ENCODE measurements at places on chromosomes 2 and 18.

- no peak for DNase-seq
These were observed 191.6 kb downstream of the TTC32 start for GRCh38 chr2:19710230-19710629.

- no peak for DNase-seq
These were observed 220.6 kb downstream of the SLC4A10 start for GRCh38 chr2:161844822-161845221.

DNA sequence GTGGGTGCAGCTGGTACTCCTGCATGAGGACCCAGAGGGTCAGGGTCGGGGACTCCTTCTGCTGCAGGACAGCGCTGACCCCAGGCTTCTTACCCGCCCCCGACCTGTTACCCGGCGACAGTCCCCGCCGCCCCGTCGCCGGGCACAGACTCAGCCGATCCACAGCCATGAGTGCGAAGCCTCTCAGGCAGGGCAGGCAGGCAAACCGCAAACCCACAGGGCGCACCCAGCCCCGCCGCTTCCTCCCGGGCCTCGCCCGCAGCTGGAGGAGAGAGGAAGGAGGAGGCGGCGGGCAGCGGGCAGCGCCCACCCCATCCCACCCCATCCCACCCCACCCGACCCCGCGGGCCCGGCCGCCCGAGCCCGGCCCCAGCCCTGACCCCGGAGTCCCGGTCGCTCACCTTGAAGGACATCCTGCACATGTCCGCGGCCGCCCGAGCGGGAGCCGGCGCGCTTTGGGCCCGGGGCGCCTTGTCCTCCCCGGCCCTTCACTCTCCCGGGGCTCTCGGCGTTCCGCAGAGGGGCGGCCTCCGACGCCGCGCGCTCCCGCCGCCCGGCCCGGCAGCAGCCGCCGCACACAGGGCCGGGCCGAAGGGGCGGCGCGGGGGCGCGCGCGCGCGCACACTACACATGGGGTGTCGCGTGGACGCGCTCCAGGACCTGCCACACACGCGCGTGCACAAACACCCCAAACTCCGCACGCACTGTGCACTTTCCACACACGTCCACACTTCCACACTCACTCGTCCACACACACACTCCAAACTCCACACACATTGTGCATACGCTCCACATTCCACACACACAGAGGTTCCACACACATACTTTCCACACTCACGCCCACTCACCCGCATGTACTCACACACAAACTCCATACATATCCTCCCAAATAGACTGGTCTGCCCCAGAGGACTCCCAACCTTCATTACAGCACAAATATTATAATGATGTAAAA lies at the start of gene ANKRD29:
TSS of gene ANKRD29 (minus strand) at position 603 of the 955 bp plus-strand sequence. CDS start at position 422, 181 bp downstream.
- peak; percentile 50 for DNase-seq

DNA sequence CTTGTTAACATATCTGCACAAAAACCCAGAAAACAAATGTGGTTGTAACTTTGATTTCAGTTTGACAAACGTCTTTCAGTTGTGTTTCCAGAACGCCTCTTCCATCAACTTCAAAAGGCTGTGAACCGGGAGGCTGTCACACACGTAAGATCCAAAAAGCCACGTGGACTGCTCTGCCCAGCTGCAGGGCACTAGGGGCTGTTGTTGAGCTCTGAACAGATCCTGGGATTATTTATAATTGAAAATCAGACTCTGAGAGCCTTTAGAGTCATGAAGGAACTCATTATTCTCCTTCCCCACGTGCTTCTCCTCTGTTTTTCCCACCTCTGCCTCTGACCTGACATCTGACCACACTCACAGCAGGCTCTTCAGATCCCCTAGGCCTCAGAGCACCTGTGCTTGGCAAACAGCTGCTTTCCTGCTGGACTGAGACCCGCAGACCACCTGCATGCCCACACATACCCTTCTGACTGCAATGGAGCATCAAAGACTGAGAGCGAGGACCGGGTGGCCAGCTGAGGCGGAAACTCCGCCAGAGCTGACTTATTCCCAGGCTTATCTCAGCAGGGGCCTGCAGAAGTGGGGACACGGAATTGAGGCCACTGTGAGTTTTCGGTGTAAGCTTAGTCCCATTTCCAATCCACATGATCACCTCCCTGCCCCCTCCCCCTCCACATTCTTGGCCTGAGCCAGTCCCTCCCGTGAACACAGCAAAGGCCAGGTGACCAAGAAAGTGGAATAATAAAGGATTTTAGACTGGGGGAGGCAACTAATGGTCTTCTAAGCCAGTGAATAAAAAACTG lies 114.8 kb downstream of the ATL2 start:
- no peak for DNase-seq

- DNase-seq, result no peak
These were observed 60.8 kb upstream of the DNMT3A start for GRCh38 chr2:25402477-25402876.

DNA sequence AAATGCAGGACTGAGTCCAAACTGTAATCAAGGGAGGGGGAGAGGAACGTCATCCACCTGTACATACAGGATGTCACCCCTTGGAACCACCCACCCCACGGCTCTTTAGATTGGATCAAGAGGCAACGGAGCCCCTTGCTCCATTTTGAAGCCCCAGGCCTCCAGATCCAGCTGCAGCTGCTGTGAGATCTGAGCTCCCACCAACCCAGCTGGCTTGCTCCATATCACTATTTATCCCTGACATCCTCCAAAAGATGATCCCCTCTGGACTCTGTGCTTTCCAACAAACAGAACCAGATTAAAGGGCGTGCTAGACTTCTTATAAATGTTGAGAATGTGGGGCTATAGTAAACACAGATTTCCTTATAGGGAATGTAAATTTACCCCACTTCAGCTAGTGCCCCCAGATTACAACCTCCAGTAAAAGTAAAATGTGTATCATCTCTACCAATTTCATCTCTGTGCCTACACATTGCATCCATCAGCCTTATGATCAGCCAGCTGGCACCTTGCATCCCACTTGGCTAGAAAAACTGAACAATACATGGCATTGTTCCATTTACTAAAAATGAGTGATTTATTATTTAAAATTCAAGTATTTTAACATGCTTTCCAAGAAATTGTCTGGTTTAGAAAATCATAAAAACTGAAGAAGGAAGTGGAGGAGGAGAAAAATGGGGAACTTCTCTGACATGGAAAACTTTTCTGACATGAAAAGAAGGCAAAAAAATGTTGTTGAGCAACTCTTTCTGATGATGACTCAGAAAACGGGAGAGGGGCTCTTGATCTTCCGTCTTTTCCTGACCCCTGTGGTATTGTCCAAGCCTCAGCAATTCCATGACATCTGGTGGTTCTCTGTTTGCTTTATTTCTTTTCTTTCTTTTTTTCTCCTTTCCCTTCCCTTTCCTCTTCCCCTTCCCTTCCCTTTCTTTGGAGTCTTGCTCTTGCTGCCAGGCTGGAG lies 262.6 kb upstream of the THUMPD2 start:
- no peak for DNase-seq

DNA sequence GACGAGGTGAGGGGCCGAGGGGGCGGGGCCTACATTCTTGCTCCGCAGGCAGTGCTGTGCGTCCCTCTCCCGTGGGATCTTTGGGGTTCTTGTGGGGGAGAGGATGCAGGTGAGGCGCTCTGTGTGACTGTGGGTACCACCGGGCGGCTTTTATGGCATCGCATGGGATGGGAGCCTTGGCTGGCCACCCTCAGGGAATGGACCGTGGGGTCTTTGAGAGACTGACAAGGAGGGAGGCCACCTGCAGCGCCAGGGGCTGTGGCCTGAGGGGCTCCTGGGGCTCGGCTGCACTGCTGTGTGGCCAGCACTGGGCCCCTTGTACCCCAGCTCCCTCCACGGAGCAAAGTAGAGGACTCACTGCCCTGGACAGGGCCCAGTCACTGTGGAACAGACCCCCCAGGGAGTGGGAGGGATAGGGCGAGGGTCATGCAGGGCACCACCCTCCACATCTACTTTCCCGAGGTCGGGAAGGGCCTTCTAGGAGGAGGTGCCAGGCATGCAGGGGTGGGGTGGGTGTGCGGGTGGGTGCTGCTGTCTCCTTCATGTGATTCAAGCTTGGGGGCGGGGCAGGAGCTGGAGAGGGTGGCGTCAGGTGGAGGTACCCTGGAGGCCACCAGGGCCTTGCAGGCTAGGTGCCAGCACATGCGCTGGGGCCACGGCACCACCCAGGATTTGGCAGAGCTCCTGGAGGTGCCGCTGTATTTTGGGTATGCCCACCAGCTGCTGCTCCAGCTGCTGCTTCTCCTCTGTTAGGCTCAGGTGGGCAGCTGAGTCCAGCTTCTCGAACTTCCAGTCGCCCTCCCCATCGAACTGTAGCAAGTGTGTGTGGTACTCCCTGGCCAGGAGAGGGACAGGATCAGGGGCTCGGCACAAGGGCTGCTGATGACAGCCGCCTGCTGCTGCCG lies 1072.4 kb downstream of the RPIA start:
- no peak for DNase-seq

GRCh38 chr2:150374492-150374891 lies 113.0 kb downstream of the RND3 start:
- no peak for DNase-seq

GRCh38 chr2:217992061-217992460 lies 10.7 kb downstream of the TNS1 start:
- DNase-seq, result no peak

- no peak for DNase-seq
These were observed 43.6 kb upstream of the MAP2 start for GRCh38 chr2:209380293-209380692.

- DNase-seq, result no peak
These were observed 154.6 kb downstream of the EVA1A start for GRCh38 chr2:75406131-75406581.

DNA sequence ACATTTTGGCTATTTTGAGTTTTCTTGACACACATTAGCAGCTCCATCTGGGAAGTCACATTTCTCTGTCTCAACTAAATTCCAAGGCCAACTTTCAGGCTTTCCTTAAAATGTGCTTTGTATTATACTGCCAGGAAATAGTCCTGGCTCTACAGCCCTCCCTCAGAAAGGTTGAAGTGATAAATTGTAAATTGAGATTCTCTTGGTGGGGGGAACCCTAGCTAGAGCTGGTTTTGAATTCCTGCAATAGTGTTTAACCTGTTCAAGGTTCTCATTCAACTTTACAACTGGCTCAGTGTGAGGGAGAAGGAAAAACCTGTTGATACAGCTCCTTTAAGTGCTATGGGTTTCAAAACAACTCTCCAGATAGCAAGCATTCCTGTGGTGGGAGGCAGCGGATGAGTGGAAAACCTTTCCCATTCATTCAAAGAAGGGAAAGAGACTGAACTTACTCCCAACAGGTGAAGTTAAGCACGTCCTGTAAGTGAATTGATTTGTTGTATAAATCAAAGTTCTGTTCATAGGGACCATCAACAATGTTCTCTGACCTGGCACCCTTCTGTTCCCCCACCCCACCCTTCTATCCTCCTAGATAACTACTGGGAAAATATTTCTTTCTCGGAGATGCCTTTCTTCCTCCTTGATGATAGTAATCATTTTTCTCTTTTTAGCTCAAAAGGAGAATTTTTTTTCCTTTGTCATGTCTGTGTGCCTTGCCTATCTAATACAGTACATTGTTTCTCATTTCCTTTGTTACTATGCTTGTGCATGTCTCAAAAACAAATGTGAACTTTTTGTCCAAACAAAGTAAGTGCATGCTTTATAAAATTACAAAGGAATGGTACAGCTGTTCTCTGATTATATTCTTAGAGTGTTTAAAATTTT lies 44.2 kb upstream of the SLC39A10 start:
- DNase-seq, result peak; percentile 72

DNA sequence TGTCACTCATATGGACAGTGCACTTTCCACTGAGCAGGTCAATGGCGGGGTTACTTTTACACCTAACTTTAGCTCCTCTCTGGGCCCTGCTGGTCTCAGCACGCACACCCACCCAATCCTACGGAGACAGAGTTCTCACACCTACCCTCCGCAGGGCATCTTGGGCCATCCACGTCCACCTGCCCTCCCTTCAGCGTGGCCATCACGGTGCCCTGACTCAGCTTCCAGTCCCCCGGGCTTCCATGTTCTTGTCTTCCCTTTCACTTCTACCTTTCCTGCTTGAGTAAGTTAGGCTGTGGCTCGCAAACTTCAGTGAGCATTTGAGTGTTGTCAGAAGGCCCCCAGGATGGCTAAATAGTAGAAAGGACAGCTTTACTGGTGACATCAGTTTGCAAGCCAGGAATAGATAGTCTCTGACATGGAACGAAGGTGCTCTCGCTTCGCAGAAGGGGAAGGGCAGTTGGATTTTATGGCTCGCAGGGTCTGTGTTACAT lies 232.4 kb downstream of the SEPTIN10 start:
- no peak for DNase-seq

GRCh38 chr18:76234676-76235060 lies 260.4 kb downstream of the ZNF516 start:
- no peak for DNase-seq

DNA sequence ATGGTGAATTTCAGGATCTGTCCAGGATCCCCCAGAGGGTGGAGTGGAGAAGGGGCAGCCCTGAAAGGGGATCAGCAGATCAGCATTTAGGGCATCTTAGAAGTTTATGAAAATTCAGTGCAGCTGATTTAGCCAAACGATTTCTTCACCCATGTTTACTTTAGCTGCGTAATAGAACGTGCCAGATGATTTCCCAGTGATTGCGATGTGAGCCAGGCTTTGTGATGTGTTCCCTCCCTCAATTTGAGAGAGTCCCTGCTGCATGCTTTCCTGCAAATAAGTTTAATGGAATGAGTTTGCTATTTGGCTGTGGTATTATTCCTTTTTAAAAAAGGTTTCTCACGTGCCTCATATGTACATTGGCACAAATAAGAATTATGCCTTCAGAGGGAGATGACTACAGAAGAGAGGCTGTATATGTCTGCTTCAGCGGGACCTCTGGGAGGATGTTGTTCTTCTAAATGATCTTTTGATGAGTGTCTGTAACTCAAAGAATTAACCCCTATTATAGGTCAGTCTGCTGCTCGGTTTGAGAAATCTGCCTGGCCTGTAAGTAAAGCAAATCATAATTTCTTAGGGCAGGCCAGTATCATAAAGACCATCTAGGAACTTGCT lies 111.9 kb downstream of the MRO start:
- no peak for DNase-seq

DNA sequence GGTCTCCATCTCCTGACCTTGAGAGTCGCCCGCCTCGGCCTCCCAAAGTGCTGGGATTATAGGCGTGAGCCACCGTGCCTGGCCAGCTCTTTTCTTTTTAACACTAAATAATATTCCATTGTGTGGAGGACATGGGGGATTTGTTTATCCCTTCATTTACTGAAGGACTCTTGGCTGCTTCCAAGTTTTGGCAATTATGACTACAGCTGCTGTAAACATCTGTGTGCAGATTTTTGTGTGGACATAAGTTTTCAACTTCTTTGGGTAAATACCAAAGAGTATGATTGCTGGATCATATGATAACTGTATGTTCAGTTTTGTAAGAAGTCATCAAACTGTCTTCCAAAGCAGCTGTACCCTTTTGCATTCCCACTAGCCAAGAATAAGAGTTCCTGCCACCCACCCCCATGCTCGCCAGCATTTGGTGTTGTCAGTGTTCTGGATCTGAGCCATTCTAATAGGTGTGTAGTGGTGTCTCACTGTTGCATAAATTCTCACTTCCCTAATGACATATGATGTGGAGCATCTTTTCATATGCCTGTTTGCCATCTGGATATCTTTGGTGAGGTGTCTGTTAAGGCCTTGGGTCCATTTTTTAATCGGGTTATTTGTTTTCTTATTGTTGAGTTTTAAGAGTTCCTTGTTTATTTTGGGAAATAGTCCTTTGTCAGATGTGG lies 52.2 kb downstream of the TNFRSF11A start:
- DNase-seq, result no peak

Data from RWPE1 (cell line).